ENCODE measurements at places on chromosomes 4 and X. TPM values are rescaled to one million over a fixed set of nuclear protein-coding genes. Genes with fewer than 3 reads are reported as not detected.

RASSF6 gene
- 13.8 TPM for total RNA-seq

NCAPG gene
- total RNA-seq = 38.8 TPM

ZAR1 gene
- not detected for total RNA-seq

AR gene
- total RNA-seq = 0.67 TPM

CT45A5 gene
- total RNA-seq = not detected

DNA sequence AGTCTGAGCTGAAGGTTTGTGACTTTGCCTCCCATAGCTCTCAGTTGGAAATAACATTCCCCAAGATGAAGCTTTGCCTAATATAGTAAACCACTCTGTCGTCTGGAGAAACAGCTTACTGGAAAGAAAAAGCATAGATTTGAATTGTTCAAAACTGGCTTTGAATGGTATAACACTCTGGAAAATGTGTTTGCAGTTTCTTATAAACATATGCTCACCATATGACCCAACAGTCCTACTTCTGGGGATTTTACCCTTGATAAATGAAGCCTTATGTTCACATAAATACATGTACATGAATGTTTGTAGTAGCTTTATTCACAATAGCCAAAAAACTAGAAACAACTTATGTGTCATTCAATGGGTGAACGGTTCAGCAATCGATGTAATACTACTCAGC lies 10.2 kb downstream of the VEGFD start:
- no peak overlapping the region for H3K4me3 ChIP-seq
- H3K4me1 ChIP-seq = no peaks in the 10 kb centered on the region
- H3K27ac ChIP-seq = no peak overlapping the region
- no peaks in the 10 kb centered on the region for H3K27me3 ChIP-seq

DNA sequence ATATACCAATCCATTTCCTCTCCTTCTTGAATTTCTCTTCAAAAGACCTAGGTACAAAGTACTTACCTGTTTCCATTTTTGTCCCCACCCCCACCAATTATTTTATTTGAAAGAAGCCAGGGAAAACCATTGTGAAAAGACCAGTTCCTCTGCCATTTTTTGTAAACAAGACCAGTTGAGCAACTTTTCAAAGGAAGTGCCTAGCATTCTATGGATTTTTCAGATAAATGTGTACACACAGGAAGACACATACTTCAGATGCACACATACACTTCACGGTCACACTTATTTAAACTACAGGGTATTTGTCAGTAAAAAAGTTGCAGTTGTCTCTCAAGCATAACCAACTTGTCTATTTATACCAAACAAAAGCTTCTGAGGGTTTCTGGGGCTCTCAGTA lies 587.2 kb upstream of the KLHL4 start:
- no peaks in the 10 kb centered on the region for H3K27me3 ChIP-seq
- no peaks in the 10 kb centered on the region for H3K4me1 ChIP-seq
- no peak overlapping the region for H3K4me3 ChIP-seq
- no peaks in the 10 kb centered on the region for H3K36me3 ChIP-seq
- DNase-seq = no peak

- peak; percentile 40 for DNase-seq
- peak overlapping the region; percentile 43 for H3K27ac ChIP-seq
- peaks cover 34% of the 10 kb centered on the region for H3K4me1 ChIP-seq
Measured at GRCh38 chrX:44997282-44997812, 124.4 kb downstream of the KDM6A start.

- no peaks in the 10 kb centered on the region for H3K36me3 ChIP-seq
- no peaks in the 10 kb centered on the region for H3K4me1 ChIP-seq
- no peak overlapping the region for H3K4me3 ChIP-seq
- H3K27me3 ChIP-seq = no peaks in the 10 kb centered on the region
- no peak for DNase-seq
- no peak overlapping the region for H3K27ac ChIP-seq
Measured at GRCh38 chrX:152927858-152928760, 30.2 kb downstream of the ZNF185 start.

DNA sequence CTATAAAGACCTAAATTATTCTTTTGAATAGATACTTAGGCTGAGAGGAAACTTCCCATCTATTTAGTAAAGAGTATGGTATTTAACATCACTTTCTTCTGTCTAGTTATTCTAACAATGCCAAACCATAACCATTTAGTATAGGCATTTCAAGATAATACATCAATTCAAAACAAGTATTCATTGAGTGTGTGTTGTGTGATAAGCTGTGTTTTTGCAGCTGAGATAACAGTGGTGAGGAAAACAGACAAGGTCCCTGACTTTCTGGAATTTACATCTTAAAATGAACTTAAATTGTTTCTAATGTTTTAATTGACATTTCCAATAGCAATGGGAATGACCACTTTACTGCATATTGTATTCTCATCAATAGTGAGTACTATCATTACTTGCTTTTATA lies 22.4 kb upstream of the TSPAN5 start:
- no peak overlapping the region for H3K4me3 ChIP-seq
- H3K27me3 ChIP-seq = no peaks in the 10 kb centered on the region
- no peaks in the 10 kb centered on the region for H3K4me1 ChIP-seq
- H3K36me3 ChIP-seq = no peaks in the 10 kb centered on the region

- H3K27me3 ChIP-seq = no peaks in the 10 kb centered on the region
- H3K36me3 ChIP-seq = no peaks in the 10 kb centered on the region
- H3K27ac ChIP-seq = no peak overlapping the region
- no peak for DNase-seq
- no peaks in the 10 kb centered on the region for H3K4me1 ChIP-seq
- no peak overlapping the region for H3K4me3 ChIP-seq
Measured at GRCh38 chr4:8575457-8575856, 4.7 kb upstream of the GPR78 start.

DNA sequence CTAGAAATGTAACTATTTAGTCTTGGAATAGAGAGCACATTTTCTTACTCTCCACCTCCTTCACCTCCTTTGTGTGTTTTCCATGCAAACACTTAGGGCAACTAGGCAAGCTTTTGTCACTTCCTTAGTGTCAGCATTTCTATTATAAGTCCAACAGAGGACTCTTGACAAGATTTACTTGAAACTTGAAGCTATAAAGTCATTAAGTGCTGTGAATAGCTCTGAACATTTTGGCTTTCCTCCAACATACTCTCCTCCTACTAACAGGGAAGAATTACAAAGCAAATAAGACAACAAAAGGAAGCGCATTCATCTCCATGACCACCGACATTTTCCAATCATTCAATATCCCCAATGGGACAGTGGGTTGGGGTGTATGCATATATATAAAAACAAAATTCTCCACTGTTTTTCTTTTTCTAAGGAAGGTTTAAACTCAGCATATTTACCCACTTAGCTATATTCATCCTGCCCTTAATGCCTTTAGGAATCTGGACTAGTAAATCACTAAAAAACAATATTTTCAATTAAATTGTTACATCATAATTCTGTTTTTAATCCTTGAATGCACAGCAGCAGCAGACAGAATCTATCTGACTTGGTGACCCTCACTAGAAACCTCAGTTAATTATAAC lies 264.6 kb downstream of the SNCA start:
- H3K36me3 ChIP-seq = no peaks in the 10 kb centered on the region
- H3K4me1 ChIP-seq = no peaks in the 10 kb centered on the region
- H3K27ac ChIP-seq = no peak overlapping the region
- no peaks in the 10 kb centered on the region for H3K27me3 ChIP-seq

DNA sequence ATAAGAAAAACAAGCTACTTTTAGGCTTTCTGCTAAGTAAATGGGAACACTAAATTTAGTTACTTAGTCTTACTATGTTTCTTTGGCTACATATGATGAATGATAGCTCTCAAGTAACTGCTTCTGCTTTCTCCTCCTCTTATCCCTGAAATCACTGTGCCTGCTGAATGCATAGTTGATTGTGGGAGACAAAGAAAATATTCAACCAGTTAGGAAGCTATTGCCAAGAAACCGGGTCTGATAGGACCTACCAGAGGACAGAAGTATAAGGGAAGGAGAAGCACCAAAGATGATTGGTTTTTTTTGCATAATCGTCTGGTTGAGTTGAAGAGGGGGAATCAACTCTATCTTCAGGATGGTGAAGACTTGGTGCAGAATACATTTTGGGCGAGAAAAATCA lies 28.0 kb upstream of the NDUFC1 start:
- H3K27me3 ChIP-seq = no peaks in the 10 kb centered on the region
- no peak overlapping the region for H3K4me3 ChIP-seq
- H3K27ac ChIP-seq = no peak overlapping the region
- DNase-seq = no peak
- no peaks in the 10 kb centered on the region for H3K4me1 ChIP-seq
- H3K36me3 ChIP-seq = no peaks in the 10 kb centered on the region

GRCh38 chr4:57194068-57194611 lies 84.0 kb upstream of the IGFBP7 start:
- no peak overlapping the region for H3K4me3 ChIP-seq
- no peaks in the 10 kb centered on the region for H3K36me3 ChIP-seq
- no peaks in the 10 kb centered on the region for H3K4me1 ChIP-seq
- no peak overlapping the region for H3K27ac ChIP-seq
- no peak for DNase-seq
- H3K27me3 ChIP-seq = no peaks in the 10 kb centered on the region
